ENCODE measurements at places on chromosomes 7 and 10.

GRCh38 chr7:88429382-88429781 lies 122.7 kb upstream of the STEAP4 start:
- DNase-seq: no peak

DNA sequence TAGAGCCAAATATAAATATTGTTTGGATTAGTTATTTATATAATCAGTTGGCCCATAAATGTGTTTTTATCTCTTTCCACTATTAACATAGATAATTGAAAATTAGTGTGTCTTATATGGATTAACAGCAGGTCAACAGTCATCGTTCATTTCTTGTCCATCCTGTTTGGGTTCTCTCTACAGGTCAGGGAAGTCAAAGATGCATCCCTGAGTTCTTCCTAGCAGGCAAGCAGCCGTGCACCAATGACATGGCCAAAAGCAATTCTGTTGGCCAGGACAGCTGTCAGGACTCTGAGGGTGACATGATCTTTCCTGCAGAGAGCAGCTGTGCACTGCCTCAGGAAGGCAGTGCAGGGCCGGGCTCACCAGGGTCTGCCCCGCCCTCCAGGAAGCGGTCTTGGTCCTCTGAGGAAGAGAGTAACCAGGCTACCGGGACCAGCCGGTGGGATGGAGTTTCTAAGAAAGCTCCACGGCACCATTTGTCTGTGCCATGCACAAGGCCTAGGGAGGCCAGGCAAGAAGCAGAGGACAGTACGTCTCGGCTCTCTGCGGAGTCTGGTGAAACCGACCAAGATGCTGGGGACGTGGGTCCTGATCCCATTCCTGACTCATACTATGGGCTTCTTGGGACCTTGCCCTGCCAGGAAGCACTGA lies 15.9 kb downstream of the FBH1 start:
- DNase-seq: no peak

DNA sequence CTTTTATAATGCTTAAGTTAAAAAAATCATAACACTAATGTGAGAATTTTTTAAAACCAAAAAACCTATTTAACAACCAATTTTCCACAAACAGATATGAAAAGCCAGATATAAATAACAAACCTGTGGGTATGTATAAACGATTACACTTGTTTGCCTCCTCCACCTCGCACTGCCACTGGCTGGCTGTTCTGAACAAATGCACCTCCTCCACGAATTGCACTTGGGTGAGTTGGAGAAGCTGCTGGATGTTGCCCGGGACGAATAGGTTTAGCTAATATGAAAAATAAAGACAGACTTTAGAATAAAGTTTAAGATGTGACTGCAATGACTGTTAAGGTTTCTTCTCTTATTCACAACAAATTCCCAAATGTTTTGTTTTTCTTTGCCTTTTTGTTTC lies 40.8 kb downstream of the KIF5B start:
- DNase-seq: no peak

DNA sequence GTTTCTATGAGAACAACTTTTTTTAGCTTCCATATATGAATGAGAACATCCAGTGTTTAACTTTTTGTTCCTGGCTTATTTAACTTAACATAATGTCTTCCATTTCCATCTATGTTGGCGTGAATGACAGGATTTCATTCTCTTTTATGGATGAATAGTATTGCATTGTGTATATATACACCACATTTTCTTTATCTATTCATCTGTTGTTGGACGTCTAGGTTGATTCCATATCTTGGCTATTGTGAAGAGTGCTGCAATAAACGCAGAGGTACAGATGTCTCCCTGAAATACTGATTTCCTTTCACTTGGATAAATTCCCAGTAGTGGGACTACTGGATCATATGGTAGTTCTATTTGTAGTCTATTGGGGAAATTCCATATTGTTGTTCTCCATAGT lies 44.3 kb upstream of the MAGI2 start:
- DNase-seq: no peak

- no peak for DNase-seq
Observed at GRCh38 chr10:128048819-128049210, 77.4 kb downstream of the MKI67 start.

- DNase-seq: no peak
Observed at GRCh38 chr7:5591278-5591874, 167.7 kb upstream of the TNRC18 start.

DNA sequence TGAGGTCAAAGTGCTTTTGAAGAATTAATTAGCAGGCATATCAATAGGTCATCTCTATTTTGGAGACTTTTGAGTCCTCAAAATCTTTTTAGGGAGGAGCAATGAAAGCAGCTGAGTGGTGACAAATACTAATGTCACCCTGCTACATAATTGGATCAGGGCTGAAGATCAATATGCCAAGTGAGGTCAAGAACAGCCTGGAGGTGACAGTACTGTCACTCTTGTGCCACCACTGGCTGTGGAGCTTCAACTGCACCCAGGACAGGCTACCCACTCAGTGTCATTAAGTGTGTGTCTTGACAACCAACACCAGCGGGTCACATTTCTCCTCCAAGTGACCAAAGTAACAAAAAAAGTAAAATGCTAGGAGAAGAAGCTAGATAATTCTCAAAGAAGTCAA lies 167.8 kb downstream of the DOCK4 start:
- DNase-seq: no peak

- DNase-seq: no peak
Observed at GRCh38 chr10:16182144-16182543, 254.7 kb upstream of the PTER start.

DNA sequence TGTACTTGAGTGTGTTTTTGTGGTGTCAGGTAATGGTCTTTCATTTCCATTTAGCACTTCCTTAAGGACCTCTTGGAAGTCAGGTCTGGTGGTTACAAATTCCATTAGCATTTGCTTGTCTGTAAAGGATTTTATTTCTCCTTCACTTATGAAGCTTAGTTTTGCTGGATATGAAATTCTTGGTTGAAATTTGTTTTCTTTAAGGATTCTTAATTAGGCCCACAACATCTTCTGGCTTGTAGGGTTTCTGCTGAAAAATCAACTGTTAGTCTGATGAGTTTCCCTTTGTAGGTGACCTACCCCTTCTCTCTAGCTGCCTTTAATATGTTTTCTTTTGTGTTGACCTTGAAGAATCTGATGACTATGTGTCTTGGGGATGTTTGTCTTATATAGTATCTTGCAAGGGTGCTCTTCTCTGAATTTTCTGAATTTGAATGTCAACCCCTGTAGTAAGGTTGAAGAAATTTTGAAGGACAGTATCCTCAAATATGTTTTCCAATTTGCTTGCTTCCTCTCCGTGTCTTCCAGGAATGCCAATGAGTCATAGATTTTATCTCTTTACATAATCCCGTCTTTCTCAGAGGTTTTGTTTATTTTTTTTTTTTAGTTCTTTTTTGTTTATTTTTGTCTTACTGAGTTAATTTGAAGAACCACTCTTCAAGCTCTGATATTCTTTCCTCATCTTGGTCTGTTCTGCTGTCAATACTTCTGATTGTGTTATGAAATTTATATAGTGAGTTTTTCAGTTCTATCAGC lies 70.2 kb downstream of the SLC39A12 start:
- DNase-seq: no peak

DNA sequence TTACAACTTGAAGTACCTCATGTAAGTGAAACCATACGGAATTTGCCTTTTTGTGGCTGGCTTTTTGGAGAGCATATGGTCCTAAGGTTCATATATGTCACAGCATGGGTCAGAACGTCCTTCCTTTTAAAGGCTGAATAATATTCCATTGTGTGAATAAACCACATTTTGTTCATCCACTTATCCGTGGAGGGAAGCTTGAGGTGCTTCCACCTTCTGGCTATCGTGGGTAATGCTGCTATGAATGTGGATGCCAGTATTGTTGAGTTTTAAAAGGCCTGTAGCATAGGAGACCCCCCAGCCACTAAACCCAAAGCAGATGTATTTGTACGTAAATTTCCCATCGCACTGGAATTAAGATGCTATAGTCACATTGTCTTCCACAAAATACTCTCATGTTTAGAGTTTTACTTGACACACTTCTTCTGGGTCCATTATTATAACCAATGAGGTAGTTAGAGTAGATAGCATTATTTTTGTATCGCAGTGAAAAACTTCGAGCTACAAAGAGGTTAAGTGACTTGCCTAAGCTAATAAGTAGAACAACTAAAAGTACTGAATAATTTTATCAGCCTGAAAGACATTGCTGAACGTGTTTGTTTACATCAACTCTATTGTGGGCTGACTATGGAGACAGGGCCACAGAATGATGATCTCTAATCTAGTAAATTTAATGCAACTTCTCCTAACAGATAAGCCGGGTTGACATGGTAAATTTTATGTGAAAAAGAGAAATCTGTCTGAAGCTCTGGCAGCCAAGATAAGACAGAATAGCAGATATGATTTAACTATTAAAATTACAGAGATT lies 183.0 kb upstream of the CTBP2 start:
- no peak for DNase-seq

DNA sequence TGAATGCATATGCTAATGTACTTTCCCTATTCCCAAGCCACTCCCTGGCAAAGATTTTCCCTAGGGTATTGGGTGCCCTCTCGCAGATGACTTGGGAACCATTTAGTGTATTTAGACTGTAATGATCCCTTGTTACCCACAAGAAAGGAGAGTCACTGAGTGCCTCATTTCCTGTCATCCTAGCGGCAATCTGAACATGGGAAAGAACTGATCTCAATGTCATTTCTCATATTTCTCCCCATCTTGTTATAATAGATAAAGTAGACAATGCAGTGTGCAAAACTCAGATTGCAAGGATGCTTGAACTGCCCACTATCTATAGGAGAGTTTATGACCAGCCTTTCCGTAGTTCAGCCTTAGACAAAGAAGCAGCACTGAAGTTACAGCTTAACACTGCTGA lies 123.3 kb downstream of the MICU1 start:
- DNase-seq: no peak

GRCh38 chr10:131898713-131899112 lies 2.1 kb upstream of the PPP2R2D start:
- DNase-seq: no peak

DNA sequence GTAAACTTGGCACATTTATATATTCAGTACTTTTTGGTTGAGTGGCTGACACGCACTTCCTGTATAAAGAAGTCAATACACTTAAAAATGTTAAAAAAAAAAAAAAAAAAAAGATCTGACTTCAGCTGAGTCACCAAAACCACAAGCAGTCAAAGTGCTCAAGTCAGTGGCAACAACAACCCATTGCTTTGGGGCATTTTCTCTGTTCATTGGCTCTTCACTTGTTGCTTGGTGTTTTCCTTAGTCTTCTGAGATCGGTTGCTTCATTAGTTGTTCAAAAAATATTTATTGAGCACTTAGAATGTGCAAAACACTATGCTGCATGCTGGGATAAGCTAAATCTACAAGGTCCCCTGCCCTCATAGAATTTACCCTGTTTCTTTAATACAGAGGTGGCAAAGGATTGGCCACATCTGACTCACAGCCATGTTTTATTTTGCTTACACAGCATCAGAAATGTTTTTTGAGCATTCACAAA lies 63.7 kb downstream of the ZNRF2 start:
- no peak for DNase-seq

DNA sequence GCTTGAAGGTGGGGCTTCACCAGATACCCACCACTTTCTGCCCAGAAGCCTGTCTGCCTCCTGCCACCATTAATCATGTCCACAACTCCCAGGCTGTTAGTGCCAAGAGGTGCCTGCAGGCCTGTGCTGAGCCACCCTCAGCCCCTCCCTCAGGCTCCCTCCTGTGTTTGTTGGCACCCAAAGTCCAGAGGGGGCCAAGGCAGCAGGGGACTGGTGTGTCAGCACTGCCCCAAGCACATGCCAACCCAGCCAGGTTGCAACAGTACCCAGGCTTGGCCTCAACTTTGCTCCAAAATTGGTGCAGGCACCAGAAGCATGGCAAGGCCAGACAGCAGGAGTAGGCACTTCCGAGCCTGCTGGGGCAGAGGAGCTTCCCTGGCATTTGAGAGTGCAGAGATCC lies 111.3 kb downstream of the HPSE2 start:
- DNase-seq: peak; percentile 76

DNA sequence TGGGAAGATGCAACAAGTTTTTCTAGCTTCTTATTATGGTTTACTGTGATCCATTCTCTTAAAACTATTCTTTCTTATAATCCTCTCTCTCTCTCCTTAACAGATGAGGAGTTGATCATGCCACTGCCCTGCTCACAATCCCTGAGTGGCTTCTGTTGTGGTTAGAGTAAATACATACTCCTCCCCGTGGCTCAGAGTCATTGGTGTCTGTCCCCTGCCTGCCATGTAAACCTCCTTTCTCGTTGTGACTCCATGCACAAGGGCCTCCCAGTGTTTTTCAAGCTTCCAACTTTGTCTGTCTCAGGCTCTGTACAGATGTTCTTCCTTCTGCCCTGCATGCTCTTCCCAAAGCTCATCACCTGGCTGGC lies 20.4 kb downstream of the CCNY start:
- DNase-seq: no peak

DNA sequence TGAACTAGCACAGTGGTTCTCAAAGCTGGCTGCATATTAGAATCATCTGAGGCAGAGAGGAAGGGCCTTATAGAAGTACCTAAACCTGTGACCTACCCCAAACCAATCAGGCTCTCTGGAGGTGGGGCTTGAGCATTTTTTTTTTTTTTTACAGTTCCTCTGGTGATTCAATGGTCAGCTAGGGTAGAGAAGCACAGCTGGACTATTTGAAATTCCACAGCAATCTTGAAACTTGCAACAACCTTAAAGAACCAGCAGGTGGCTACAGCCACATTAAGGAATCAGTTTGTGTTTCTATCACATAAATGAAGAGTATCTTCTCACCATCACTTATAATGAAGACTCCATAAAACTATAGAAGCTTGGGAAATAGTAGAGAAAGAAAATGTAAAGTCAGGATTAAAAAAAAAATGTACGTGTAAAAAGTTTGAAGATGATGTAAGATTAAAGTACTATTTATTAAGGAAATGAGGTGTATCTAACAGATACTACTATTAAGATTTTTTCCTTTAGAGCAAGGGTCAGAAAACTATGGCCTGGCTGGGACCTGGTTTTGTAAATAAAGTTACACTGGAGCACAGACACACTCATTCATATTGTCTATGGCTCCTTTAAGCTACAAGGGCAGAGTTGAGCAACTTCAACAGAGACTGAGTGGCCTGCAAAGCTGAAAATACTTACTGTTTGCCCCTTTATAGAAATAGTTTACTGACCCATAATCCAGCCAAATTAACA lies 3.8 kb downstream of the RTKN2 start:
- no peak for DNase-seq

- no peak for DNase-seq
Observed at GRCh38 chr10:20247891-20248708, 431.9 kb downstream of the PLXDC2 start.

GRCh38 chr7:77321300-77321699 lies 94.8 kb downstream of the GSAP start:
- DNase-seq: no peak

Data from ascending aorta (tissue), 2 donors.